CD4-positive, alpha-beta T cell treated with Interferon alpha-2 for 1 hour (primary cell): ENCODE measurements at places on chromosomes 7 and 10.

GRCh38 chr7:114785496-114785895, 136.4 kb upstream of the MDFIC start:
- DNase-seq, result no peak

DNA sequence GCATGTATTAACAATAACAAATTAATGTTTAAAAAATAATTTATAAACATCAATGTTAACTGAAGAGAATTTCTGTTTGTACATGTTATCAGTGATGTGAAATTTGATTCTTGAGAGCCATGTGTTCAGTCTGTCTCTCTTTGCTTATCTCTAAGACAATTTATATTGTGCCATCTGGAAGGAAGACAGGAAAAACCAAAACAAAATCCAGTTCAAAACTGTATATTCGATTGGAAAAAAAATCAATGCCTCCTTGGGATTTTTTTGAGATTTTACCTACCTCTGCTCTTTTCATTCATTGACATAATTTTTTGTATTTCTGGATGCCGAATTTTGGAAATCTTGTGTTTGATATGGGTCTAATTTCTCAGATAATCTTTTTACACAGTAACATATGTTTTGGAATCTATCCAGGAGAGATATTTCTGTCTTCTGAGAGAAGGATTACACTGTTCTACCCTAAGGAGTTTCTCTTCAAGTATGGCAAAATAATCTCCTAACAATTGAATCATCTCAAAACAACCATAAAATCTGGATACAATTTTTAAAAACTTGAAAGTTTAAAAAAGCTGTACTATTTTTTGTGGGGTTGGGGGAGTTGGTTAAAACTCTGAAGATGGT, 311.9 kb upstream of the GNAI1 start:
- no peak for DNase-seq

- no peak for DNase-seq
These were observed 32.7 kb downstream of the ABCB5 start for GRCh38 chr7:20647908-20648776.

GRCh38 chr7:124784879-124785818, 19.6 kb upstream of the GPR37 start:
- DNase-seq, result no peak

DNA sequence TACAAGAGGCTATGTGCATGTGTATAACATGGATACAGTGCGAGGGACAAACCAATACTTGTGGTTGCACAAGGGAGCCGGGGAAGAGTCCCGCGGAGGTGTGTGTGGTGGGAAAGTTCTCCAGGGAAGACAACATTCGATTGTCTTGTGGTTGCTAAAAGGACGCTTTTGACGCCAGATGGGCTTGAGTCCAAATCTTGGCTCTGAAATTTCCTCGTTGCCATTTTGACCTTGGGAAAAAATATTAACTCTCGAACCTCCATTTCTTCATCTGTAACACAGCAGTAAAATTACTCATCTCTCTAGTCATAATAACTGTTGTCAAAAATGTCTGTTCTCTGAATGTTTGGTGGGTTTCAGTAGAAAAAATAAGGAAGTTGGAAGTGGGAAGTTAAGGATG, 16.5 kb downstream of the PLXDC2 start:
- no peak for DNase-seq

- DNase-seq, result no peak
These were observed 225.0 kb downstream of the CACNB2 start for GRCh38 chr10:18364987-18365775.

DNA sequence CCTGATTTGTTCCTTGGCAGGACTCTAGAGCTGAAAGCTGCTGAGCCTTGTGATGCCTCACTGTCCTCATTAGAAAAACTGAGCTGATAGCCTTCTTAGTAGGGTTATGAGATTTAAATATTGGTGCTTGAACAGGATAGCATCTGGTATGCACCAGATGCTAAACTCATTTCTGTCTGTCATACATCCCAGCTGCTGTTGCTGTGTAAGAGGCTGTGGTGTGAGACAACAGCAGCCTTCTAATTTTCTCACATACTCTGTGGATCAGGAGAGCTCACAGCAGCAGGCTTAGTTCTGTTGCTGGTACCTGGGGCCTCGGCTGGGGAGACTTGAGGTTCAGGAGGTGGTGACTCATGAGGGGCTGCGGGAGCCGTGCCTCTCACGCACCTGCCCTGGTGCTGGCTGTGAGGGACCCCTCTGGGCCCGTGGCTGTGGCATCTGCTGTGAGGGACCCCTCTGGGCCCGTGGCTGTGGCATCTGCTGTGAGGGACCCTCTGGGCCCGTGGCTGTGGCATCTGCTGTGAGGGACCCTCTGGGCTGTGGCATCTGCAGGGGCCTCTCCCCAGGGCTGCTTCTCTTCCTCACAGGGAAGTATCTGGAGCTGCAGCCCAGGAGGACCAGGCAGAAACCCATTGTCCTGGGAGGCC, 12.5 kb downstream of the DYNC2I1 start:
- no peak for DNase-seq

DNA sequence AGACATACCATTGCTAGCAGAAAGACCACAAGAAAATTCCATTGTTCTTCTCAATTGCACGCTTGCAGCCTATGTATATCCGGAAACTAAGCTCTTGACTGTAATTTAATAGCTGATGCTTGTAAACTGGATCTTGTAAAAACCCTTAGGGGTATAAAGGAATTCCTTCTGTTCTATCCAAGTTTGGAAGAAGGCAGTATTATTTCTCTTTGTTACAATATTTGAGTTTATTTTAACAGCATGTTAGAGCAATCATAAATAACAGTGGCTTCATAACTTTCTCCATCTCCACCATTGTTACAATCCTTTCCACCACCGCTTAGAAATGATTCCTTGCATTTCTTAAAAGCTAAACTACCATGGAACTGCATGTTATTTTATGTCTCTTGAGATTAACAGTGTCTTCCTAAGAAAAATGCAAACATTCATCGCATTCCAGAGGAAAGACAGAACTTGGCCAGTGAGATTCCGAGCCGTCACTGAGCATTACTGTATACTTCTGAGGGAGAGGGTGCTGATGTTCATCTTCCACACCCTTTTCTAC, 92.5 kb downstream of the TRIL start:
- DNase-seq, result no peak

DNA sequence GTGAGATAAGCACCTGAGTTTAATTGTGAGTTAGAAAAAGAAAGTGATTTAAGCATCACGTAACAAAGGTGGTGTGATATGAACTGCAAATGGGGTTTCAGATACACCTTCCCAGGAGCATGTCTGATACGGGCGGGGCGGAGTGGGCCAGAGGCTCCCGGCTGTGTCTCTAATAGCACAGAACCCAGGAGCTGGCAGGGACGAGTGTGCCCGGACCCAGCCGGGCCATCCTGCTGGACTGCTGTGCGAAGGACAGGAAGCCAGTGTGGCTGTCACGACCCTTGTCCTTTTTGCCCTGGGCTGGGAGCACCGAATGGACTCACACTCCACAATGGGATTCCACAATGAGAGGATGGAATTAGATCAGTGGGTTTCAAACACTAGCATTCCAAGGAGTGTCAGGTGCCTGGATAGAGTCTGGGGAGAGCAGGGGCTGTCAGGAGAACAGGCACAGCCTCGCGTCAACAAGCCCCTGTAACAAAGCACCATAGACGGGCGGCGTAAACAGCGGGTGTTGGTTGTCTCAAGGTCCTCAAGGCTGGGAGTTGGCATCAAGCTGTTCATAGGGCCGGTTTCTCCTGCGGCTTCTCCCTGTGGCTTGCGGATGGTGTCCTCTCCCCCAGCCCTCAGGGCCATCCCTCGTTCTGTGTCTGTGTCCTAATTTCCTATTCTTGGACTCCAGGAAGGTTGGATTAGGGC, 242.6 kb upstream of the PITRM1 start:
- no peak for DNase-seq

- DNase-seq, result no peak
These were observed 28.5 kb downstream of the NUDT1 start for GRCh38 chr7:2270495-2270894.

- no peak for DNase-seq
These were observed 61.2 kb downstream of the SH3PXD2A start for GRCh38 chr10:103793920-103794883.

- DNase-seq, result no peak
These were observed 70.0 kb upstream of the MAGI2 start for GRCh38 chr7:79523436-79523835.

GRCh38 chr10:89035461-89035860, 44.9 kb downstream of the FAS start:
- no peak for DNase-seq

DNA sequence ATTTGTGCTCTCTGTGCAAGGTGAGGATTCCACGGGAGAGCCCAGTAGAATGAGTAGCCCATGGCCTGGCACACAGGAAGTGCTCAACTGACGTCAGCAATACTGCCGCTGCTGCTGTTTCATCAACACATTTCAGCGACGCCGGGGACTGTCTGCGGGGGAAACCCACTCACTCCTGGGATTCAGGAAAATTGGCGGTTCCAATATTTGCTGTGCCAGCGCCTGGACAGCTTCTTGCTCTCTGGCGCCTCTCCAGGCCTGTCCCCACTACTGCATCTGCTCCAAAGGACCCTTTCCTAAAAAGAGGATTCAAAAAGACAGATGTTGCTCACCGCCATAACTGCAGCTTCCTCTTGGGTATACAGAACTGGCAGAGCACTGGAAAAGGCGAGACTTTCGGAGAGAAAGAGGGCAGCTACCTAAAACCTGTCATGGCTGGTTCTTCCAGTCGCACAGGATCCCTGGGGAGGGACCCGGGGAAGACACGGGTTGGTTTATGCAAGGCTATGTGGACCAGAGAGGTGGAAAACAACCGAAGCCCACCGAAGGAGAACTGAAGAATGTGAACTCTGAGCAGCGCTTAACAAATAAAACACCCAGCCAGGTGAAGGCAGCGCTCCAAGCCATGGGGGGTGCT, 39.7 kb upstream of the ENO4 start:
- no peak for DNase-seq

DNA sequence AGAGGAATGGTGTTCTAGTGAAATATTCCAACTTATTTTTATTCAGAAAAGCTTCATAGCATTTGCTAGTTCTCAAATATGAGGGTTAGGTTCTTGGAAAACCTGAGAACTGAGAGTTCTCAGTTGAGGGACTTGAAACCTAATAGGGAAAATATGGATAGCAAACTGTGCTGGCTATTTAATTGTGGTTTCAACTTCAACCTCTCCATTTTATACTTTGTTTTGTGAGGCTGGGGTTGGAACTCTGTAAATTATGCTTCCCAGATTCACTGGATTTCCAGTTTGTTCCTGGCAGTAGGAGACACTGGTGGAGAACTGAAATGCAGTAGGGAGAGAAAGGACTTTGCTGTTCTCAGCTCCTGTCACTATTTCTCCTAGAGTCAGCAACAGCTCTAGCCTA, 52.7 kb downstream of the CDK14 start:
- DNase-seq, result no peak

DNA sequence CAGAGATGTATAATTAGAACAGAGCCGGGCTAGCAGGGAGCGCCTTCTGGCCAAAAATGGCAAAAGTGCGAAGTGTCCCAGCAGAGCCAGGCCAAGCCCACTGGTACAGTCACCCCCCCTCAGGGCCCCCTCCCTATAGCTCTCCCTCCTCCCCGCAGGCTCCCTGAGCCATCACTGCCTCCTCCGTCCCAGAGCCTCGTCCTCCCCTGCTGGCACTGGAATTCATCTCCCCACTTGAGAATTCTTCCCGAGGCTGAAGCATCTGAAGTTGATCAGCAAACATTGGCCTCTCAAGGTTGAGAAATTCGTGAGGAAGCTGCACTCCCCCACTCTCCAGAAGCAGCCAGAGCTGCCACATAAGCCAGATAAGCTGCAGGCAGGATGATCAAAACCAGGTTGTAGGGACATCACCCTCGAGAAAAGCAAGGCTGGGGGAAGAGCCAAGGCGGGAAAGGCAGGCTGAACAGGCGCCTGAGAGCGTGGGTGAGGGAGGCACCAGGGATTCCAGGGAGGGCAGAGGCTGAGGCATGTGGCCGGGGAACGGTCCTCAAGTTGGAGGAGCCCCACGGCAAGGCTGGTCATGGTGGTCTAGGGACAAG, 23.4 kb downstream of the CAMK2G start:
- no peak for DNase-seq

GRCh38 chr10:1468811-1469210, 268.5 kb downstream of the ADARB2 start:
- no peak for DNase-seq

- no peak for DNase-seq
These were observed 31.7 kb upstream of the IKZF1 start for GRCh38 chr7:50272808-50273207.

- DNase-seq, result no peak
These were observed 119.4 kb downstream of the POLR1F start for GRCh38 chr7:19589446-19589845.

DNA sequence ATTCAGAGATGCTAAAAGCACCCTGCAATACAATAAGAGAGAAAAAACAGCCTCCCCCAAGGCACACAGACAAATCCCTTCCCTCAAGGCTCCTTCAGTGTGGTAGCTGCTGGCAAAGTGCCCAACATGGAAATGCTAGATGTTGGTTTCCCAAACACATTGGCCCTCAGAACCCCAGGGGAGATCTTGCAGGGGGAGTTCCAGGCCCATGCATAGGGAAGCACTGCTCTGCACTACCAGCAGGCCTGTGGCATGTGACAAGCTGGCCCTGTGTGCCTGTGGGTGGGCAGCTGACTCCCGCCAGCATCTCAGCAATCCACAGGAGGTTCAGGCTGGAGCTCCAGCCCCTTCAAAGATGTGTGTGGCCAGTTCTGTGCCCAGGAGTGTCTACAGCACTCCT, 16.8 kb upstream of the CSGALNACT2 start:
- peak; percentile 15 for DNase-seq

GRCh38 chr7:43905956-43906330, 453 bp downstream of the URGCP start:
- no peak for DNase-seq

- no peak for DNase-seq
These were observed 15.4 kb upstream of the BTBD16 start for GRCh38 chr10:122255509-122256301.

GRCh38 chr10:12684784-12685183, 316.7 kb downstream of the CCDC3 start:
- no peak for DNase-seq

DNA sequence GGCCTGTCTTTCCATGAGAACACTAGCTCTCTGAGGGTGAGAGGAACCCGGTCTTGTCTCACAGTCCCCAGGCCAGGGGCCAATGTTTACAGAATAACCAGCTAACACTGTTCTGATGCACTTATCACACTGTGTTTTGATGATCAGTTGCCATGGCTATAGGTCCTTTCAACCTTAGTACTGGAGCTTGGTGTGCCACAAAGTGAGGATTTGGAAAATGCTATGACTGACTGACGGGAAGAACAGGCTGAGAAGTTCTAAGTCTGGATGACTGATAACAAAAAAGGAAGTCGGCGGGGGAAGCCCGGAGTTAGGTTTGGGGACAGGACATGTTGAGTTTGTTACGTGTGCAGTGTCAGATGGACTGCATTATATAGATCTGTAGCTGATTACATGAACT, 141.8 kb downstream of the CTTNBP2 start:
- no peak for DNase-seq

- DNase-seq, result no peak
These were observed 10.0 kb upstream of the INPP5F start for GRCh38 chr10:119715628-119716505.
